ENCODE measurements at places on chromosomes 5 and 9. TPM values are rescaled to one million over a fixed set of nuclear protein-coding genes. Genes with fewer than 3 reads are reported as not detected.

- no peak for DNase-seq
Observed at GRCh38 chr9:131732061-131732526, 7.8 kb downstream of the RAPGEF1 start.

GRCh38 chr5:113212244-113212920 is 222.4 kb downstream of the TSSK1B start:
- DNase-seq = no peak

The ZDHHC11 gene
- total RNA-seq = 0.70 TPM

DNA sequence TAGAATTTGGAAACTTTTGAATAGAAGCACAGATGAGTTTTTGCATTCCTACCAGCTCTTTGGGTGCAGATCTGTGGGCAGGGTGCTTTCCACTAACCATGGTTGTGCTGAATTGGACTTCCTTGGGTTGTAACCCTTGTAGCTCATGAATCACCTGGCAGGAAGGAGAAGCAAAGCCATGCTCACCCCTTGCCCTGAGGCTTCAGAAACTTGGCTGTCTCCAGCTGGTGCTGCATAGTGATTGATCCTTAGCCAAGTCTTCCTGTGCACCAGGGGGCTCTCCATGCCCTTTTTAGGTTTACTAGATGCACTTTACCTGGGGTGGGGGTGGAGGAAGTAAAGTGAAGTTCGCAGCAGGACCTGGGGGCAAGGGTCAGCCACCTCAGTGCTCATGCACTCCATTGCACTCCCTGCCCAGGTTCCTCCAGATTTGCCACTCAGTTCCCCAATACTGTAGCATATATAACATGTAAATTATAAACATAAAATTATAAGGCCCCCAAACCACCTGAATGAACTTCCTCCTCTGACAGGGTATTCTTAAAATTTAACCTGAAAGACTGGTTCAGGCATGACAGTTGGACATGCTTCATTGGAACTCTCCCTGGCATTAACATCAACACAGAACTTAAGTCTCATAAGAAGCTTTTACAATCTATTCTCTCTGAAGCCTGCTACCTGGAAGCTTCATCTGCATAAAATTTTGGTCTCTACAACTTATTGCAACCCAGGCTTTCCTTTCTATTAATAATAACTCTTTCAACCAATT is 25.8 kb upstream of the IFNA14 start:
- DNase-seq = no peak

DNA sequence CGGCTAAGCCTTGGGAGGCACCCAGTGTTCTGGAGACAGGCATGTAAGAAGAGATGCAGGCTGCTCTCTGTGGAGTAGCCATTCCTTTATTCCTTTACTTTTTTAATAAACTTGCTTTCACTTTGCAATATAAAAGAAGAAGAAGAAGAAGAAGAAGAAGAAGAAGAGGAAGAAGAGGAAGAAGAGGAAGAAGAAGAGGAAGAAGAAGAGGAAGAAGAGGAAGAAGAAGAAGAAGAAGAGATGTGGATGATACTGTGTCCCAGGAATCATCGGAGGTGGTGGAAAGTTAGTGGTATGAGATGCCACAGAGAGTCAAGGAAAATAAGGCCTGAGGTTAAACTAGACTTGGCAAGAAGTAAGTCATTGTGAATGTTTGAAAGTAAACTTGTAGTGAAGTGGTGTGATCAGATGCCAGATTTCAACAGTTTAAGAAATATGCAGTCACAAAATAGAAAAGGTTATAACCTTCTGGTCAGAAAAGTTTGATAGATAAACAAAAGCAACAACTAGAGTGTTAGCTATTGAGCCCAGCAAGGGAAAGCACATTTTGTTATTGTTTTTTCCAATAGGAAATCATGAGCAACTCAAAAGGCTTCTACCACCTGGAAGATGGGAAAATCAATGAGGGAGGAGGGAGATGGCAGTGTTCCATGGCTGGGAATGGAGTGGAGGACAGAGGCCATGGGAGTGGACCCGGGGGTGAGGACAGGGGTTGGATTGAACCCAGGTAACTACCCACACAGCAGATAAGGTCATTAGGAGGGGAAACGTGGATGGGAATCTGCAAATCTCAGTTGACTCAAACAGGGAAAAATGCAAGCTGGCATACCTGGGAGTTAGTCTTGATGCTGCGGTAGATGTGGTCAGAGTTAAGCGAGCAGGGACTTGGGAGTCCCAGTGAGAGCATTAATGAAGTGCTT is 16.8 kb downstream of the AOPEP start:
- DNase-seq = no peak

The SLC25A2 gene
- not detected for total RNA-seq

The SV2C gene
- total RNA-seq = not detected

DNA sequence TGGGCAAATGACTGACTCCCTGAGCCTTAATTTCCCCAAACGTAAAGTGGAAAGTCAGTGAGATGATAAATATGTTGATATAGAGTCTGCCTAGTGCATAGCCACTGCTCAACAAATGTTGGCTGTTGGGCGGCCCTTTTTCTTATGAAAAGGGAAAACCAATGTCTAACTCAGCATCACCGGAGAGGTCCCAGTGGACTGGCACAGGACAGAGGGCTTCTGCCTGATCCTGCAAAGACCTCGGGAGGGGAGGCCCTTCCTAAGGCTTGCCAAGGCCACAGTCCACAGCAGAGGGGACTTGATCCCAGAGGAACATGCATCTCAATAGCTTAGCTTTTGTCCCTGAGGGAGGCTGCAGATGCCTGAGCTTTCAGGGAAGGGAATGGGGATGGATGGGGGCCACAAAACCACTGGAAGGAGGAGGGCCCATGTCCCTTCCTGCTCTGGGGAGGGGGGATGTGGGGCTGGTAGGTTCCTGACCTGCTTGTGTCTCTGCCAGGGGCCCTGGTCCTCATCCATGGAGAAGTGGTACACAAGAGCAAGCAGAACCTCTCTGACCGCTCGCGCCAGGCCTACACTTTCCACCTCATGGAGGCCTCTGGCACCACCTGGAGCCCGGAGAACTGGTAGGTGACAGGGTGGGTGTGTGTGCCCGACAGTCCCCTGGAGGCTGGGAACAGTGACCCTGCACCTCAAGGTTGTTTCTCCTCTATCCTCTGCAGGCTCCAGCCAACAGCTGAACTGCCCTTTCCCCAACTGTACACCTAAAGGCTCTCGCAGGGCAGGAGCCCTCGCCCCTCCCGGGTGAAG is 6.3 kb downstream of the DOLK start:
- no peak for DNase-seq

DNA sequence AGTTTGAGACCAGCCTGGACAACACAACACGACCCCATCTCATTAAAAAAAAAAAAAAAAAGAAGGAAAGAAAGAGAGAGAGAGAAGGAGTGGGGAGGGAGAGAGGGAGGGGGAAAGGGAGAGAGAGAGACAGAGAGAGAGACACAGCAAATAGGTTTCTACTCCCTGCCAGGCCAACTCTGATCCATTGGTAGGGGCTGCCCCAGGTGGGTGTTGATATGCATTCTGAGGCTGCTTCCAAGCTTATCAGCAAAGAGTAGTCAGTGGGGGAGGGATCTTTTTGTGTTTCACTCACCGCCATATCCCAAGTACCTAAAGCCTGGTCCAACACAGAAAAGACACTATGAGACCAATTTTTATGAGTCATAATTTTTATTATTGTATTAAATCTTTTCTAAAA is 57.0 kb upstream of the SAP30L start:
- DNase-seq = no peak

DNA sequence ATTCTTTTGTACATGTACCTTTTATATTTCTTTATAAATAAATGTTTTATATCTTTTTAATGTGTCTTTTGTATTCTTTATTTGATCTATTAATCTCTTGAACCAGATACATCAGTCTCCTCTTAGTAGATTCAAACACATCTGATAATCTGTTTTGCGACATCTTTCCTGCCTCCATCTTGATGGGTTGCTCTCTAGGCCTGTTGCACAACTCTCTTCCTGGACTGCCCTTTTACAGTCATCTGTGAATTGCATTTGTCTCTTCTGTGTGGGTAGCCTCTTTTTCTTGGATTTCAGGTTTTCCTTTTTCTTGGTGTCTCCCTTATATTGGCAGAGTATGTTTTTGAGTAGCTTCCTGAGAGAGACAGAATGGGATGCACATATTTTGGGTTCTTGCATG is 6.2 kb downstream of the ZFYVE16 start:
- DNase-seq = no peak

The BHMT gene
- not detected for total RNA-seq

DNA sequence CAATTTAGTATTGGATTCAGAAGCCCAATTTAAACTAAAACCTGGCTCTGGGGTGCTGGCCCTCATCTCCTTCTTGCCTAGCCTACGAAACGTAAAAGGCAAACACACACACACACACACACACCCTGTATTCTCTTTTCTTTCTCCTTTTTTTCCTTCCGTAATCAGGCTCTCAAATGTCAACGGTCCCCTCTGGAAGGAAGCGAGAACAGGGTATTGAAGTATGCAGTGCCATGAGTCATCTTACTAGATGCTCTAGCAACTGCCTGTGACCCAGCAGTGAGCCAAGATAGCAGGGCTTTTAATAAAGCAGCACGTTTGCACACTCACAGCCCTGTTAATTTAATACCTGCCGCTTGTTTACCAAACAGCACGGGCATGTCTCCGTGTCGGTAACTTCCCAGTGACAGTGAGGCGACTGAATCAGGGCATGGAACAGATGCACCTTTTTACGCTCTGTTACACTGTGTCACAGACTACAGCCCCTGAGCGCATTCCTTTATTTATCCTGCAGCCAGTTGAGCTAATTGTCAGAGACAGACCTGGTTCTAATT is 243.8 kb downstream of the BNC2 start:
- DNase-seq = peak; percentile 62

The LIX1 gene
- total RNA-seq = not detected

DNA sequence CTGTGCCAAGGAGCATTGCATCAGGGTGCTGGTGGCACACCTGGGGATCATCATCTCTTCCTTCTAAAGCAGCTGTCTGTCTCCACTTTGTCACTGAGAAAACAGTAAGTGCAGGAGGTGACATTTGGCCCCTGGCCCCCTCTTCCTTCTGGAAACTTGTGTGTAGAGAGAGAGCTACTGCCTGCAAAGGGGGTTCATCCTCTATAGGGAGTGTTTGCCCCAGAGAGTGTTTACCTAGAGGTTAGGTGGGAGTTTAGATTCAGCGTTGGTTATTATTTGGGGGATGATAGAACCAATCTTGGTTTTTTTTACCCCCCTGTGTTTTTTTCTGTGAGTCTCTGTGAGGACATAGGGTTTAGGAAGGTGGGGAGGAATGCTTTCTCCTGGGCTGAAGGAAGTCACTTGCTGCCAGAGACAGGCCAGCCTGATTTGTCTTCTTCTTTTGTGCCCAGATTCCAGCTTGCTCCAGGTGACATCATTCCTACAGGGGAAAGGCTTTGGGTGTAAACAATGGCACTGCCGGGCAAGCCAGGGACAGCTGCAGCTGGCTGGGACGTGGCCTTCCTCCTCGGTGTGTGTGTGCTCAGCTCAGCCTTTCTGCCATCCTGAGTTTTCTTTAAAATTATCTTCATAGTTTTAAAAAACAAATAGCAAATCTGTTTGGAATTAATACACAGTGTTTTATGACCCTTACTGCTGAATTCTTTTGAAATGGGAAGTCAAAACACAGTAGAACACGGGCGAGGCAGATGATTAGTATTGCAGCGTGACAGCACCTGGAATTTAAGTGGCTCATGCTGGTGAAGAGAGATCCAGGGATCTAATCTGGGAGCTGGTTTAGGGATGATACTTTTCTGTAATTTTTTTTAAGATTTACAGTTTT is 24.5 kb downstream of the PRRC2B start:
- no peak for DNase-seq

DNA sequence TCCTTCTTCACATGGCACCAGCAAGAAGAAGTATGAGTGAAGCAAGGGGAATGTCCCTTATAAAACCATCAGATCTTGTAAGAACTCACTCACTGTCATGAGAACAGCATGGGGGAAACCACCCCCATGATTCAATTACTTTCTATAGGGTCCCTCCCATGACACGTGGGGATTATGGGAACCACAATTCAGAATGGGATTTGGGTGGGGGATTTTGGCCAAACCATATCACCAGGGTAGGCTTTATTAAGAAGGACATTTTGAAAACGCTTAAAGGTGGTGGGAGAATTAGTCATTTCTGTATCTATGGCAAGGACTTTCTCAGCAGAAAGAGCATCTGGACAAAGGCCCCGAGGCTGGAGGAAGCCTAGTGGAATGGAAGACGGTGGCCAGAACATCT is 100.2 kb upstream of the ADAMTS16 start:
- DNase-seq = no peak

GRCh38 chr9:17839776-17840175 is 260.9 kb downstream of the SH3GL2 start:
- no peak for DNase-seq

The MLANA gene
- not detected for total RNA-seq

The ASPN gene
- not detected for total RNA-seq

DNA sequence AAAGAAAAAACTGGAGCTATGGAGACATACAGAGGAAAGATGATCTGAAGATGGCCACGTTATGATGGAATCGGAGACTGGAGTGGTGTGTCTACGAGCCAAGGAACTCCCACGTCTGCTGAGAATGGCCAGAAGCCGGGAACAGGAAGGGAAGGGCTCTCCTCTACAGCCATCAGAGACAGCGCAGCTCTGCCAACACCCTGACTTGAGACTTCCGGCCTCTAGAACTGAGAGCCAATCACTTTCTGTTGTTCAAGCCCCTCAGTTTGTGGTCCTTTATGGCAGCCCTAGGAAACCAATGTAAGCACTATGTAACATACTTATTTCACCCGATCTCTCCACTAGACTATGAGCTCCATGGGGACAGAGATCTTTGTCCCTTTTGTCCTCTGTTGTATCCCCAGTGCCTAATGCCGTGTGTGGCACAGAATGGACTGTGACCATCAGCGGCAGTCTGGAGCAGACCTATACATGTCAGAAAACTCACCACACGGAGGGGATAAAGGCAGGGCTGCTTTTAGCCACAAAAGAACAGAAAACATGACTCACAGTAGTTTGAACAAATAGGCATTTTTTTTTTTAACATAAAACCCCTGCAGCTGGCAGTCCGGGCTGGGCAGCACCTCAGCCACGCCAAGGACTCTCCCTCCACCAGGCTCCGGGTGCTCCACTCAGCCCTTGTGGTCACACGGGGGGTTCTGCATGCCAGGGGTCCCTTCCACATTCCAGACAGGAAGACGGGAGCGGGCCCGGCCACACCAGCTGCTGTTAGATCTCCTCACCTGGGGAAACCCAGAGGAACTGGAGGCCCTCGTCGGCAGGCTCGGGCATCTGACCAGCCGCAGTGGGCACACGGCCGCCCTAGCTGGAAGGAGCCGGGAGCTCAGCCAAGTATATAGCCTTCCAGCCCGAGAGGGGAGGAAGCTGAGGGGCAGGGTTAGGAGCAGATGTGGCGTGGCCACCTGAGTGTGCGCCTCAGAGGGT is 16.1 kb upstream of the MXD3 start:
- no peak for DNase-seq

GRCh38 chr5:31122998-31123951 is 70.2 kb upstream of the CDH6 start:
- no peak for DNase-seq
